Kidney glomerular epithelial cell (primary cell): ENCODE measurements at places on chromosomes 12 and 14.

DNA sequence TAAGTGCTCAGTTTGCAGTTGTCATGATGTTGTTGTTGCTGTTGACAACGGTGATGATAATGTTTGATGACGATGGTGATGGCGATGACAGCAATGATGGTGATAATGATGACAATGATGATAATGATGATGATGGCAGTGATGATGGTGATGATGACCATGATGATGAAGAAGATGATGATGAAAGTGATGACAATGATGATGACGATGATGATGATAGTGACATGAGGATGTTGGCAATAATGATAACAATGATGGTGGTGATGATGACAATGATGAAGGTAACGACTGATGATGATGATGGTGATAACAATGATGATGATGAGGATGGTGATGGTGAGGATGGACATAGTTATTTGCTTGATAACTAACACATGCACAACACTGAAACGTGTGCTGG, 778.5 kb downstream of the VRK1 start:
- no peak for DNase-seq

DNA sequence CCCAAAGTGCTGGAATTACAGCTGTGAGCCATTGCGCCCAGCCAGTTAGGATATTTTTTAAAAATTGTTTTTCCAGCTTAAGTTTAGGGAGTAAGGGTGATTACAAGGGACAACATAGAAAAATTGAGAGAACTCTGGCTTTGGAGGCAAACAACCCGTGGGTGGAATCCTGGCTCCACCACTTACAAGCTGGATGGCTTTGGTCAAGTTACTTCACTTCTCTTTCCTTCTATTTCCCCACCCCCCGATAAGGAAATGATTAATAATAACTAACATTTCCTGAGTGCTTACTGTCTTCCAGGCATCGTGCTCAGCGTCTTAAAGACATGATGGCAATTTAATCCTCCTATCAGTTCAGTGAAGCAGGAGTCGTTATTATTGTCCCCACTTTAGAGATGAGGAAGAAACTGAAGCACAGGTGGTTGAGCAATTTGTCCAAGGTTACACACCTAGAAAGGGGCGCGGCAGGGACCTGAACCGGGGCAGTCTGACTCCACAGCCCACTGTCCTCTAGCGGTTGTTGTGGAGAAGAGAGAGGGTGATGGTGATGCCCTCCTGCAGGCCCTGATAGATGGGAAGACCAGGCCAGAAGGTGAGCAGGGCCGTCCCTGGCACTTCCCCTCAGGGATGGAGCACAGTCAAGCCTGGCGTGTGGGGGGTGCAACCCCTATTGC, 16.7 kb upstream of the FAIM2 start:
- DNase-seq = no peak

GRCh38 chr12:88419794-88420193, 160.5 kb downstream of the KITLG start:
- no peak for DNase-seq

DNA sequence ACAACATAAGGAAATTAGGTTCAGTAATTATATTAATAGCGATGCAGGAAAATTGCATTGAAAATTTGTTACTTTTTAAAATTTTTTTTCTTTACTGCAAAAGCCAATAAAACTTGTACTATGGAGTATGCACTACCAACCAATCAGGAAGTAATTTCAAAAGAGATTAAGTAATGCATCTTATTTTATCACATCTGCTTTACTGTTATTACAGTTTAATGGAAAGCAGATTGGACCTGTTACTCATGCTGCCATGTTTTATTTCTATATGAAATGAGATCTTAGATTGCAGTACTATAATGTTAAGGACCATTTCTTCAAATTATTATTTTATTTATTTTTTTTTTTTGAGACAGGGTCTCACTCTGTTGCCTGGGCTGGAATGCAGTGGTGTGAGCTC, 1.7 kb upstream of the STRN3 start:
- no peak for DNase-seq

DNA sequence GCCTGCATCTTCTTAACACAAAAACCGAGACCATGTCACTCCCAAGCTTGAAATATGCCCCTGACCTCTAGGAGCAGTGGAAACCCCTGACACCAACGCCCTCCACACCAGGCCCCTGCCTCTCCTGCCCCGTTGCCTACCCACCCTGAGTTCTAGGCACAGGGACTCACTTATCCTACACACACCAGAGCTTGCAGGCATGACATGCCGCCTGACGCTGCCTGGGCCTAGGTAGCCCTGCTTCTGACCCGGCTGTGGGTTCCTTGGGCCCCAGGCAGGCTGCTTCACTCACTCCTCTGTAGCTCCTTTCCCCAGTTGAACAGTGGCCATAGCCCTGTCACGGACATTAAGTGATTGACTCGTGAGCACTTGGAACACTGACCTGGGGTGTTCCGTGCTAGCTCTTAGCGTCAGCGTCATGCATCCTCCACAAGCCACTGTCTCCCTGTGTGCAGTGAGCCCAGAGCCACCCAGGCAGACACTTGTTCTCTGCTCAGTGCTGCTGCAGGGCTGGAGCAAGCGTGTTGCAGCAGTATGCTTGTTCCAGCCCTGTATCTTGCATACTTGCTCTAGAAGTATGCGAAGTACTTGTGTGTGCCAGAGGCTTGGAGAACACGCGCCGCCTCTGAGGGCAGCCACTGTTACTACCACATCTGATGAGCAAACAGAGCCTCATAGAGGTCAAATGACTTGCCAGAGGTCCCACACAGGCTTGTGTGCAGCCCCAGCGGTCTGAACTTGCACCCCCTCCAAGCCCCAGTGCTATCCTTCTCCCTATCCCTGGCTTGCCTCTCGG, 15.6 kb downstream of the OTUB2 start:
- DNase-seq = no peak
